ENCODE measurements at places on chromosomes 13 and 19.

DNA sequence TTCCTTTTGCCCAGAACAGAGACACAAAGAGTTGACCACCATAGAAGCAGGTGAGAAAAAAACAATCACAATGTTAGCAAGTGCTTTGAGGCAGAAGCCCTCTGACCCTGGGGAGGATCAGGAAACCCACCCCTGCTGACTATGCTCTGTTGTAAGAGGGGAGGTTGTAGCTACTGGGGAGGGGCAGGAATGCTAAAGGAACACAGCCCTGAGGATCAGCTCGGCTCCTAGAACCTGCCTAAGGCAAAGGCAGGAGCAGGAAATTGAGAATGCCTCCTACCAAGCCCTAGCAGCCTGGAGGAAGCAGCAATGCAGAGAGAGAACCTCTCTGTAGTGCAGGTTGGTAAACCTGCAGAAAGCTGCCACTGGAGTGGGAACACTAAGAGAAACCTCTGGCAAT is 624.0 kb upstream of the KLF12 start:
- DNase-seq = no peak

DNA sequence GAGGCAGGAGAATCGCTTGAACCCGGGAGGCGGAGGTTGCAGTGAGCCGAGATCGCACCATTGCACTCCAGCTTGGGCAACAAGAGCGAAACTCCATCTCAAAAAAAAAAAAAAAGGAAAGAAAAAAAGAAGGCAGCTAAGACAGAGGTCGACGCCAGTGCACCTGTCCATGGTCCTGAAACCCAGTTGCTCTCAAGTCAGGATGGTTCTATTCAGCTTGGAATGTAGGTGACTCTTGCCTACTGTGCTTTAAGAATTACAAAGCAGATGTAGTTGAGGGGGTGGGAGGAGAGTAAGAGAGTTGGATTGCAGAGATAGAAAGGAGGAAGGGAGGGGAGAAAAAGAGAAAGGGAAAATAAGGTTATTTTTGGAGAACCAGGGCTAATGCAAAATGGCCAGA is 18.7 kb downstream of the CACNG7 start:
- DNase-seq = peak; percentile 20

DNA sequence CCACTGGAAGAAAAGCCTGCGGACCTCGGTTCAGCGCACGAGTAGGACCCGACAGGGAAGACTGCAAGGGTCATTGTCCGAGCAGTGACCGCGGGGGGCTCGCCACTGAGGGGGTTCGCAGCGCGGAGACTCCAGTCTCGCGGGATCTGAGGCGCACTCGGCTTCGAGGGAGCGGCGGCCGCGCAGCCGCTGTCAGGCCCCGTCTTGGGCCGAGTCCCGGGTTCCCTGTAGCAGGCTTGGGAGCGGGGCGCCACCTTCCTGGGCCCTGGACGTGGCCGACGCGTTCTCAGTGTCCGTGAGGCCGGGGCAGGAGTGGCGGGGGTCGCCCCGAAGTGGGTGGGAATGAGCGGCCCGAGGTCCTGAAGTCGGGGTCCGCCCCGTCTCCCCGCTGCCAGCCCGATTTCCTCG is 474 bp upstream of the FAM174C start:
- DNase-seq = no peak

GRCh38 chr13:98232456-98232855 is 55.4 kb upstream of the RNF113B start:
- DNase-seq = no peak

Data from CD4-positive, alpha-beta T cell treated with Interleukin-12 subunit alpha and Interleukin-12 subunit beta, for 1 hour (primary cell).